ENCODE measurements at places on chromosomes 3 and 15. TPM values are rescaled to one million over a fixed set of nuclear protein-coding genes. Genes with fewer than 3 reads are reported as not detected.

Gene EHD4
- 8.7 TPM for polyA plus RNA-seq

Gene SPSB4
- 9.7 TPM for polyA plus RNA-seq

Gene CD200R1
- 1.3 TPM for polyA plus RNA-seq

Gene BFSP2
- polyA plus RNA-seq = not detected

Gene GOLGA6A
- polyA plus RNA-seq = not detected

Gene SLCO3A1
- 12.4 TPM for polyA plus RNA-seq

Gene CLSTN2
- 2.2 TPM for polyA plus RNA-seq

Gene DLEC1
- 1.8 TPM for polyA plus RNA-seq

Gene LMAN1L
- not detected for polyA plus RNA-seq

Gene TMEM158
- 7.9 TPM for polyA plus RNA-seq

Gene KIF15
- polyA plus RNA-seq = 20.8 TPM

Gene ROBO2
- 84.3 TPM for polyA plus RNA-seq

Gene CSTA
- polyA plus RNA-seq = 0.53 TPM

Gene ITPKA
- 0.64 TPM for polyA plus RNA-seq

Gene SLC35G2
- polyA plus RNA-seq = 11.7 TPM

Gene VIPR1
- 1.4 TPM for polyA plus RNA-seq

Gene MTFMT
- polyA plus RNA-seq = 12.3 TPM

Gene ZPLD1
- polyA plus RNA-seq = 0.57 TPM

Gene RPL39L
- 18.4 TPM for polyA plus RNA-seq

Gene COL6A6
- polyA plus RNA-seq = 39.3 TPM

Gene PLA2G4E
- polyA plus RNA-seq = not detected

Gene SYNPR
- polyA plus RNA-seq = not detected

Gene U2SURP
- 144 TPM for polyA plus RNA-seq

Gene MAGEF1
- 92.4 TPM for polyA plus RNA-seq

Gene CFAP91
- polyA plus RNA-seq = 33.5 TPM

Gene TEX55
- not detected for polyA plus RNA-seq
